Sigmoid colon (tissue), 7 donors: ENCODE measurements at places on chromosomes 3 and 15. TPM values are rescaled to one million over a fixed set of nuclear protein-coding genes. Genes with fewer than 3 reads are reported as not detected.

Gene IFT57
- 49.6 TPM for total RNA-seq

Gene PP2D1
- not detected for total RNA-seq

Gene HIGD2B
- not detected for total RNA-seq

Gene COL6A5
- total RNA-seq = not detected

DNA sequence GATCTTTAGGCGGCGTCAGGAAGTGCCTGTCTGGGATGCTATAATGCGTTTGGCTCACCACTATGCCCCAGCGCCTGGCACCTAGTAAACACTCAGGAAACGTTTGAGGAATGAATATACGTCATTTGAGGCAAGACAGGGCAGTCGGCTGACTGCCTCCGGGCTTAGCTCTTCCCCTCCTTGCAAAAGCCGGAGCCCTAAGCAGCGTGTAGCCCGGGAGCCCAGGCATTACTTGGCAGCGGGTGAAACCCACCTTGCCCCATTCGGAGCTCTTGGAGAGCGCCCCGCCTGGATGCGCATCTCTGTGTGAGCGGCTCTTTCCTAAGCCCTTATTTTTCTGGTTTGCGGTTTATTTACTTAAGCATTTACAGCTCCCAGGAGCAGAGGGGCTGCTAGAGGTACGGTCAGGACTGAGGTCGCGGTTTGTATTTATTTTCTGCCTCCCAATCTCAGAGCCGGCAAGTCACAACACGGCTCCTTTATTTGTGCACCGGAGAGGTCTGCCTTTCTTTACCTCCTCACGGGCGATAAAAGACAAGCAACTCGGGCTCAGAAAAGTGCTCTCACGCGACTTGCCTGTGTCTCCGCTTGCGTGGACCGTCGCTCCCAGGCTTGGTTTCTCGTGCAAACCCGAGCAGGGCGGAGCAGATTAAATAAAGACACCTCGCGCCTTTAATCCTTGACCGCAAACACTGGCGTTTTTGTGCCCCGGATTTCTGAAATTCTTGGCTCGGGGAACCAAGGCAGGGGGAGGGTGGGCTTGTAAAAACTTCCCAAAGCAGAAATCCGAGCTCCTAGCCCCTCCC lies 737 bp upstream of the ITPR1 start:
- H3K27ac ChIP-seq = peak overlapping the region; percentile 96
- peak; percentile 86 for DNase-seq
- no peaks in the 10 kb centered on the region for H3K36me3 ChIP-seq
- peak overlapping the region; percentile 85 for H3K4me3 ChIP-seq
- peaks cover 43% of the 10 kb centered on the region for H3K4me1 ChIP-seq

DNA sequence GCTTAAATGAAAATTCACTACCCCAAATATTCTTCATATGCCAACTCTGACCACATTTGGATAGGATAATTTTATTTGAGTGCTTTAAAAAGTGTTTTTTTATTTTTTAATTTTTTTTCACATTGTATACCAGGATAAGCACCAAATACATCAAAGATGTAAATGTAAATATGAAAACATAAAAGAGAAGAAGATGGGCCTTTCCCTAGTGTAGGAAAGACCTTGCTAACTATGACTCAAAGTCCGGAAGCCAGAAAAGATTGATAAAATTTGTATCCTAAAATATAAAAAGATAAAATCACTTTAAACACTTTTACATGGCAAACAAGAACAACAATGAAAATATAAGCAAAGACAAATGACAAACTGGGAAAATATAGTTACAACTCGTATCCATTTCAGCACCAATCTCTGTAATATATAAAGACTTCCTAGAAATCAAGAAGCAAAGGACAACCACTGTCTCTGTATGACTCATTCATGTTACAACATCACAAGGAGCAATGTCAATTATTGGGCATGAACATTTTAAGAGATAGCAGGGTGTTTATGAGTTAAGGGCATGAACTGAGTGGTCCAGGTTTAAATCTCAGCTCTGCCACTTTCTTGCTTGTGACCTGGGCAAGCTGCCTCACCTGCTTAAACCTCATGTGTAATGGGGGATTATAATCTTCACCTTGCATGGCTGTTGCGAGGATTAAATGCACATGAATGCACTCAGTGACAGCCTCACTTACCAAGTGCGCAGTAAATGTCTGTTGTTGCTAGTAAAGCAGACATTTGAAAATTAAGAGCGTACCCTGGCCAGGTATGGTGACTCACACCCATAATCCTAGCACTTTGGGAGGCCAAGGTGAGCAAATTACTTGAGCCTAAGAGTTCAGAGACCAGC lies 25.3 kb upstream of the ARHGEF3 start:
- H3K27ac ChIP-seq = no peak overlapping the region
- no peak for DNase-seq
- no peak overlapping the region for H3K4me3 ChIP-seq
- no peaks in the 10 kb centered on the region for H3K27me3 ChIP-seq
- no peaks in the 10 kb centered on the region for H3K36me3 ChIP-seq

DNA sequence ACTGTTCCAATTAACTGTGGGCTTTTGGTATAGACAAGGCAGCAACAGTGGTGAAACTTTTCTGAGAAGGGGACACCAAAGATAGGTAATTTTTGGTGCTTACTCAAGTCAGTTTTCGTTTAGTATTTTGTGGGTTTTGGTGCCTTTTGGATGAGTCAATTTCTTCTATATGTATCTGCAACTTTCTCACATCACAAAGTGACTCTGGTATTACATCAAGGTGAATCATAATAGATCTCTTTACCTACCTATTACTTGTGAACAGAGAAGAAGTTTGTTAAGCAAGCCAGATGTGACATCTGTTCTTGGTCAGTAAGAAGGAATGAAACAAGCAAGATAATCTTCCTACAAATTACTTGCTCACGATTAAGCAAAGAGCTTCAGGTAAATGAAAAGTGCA lies 732.4 kb upstream of the DPPA4 start:
- DNase-seq = no peak
- no peak overlapping the region for H3K27ac ChIP-seq
- peaks cover 4% of the 10 kb centered on the region for H3K4me1 ChIP-seq
- H3K27me3 ChIP-seq = no peaks in the 10 kb centered on the region
- H3K36me3 ChIP-seq = no peaks in the 10 kb centered on the region

GRCh38 chr15:43531018-43531670 lies 13.7 kb downstream of the MAP1A start:
- DNase-seq = peak; percentile 60
- H3K27ac ChIP-seq = peak overlapping the region; percentile 48
- H3K4me3 ChIP-seq = no peak overlapping the region
- no peaks in the 10 kb centered on the region for H3K27me3 ChIP-seq
- H3K36me3 ChIP-seq = no peaks in the 10 kb centered on the region

DNA sequence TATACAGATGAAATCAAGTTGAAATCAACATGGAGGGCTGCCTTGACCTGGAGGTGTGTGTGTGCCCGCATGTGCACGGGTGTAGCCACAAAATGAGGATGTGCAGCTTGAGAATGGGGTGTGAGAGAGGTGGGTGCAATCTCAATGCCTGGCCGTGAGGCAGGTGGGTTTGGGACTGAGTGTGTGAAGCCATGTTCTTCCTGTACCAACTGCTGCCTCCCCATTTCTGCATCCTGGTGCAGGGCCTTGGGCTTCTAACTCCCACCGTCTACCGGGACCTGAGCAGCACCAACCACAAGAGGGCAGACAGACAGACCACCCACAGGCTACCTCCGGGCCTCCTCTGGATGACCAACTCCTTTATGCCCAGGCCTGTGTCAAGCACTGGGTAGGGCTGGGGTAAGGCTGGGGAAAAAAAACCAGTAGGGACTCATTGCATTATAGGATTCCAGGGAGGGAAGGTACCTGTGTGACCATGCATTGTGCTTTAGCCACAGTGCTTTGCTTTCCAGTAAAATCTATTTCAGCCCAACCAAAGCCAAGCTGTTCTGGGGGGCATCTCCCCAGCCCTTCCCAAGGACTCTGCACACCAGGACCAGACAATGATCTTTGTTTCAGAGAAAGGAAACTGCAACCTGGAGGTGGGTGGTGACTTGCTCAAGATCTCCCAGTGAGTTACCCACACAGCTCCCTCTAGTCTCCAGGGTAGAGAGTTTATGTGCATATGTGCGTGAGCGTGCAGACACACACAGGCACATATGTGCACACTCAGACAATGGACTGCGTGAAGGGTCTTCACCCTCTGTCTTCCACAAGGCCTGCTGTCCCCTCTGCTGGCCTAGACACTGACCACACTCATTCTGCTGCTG lies 162.2 kb upstream of the TLE3 start:
- H3K27ac ChIP-seq = no peak overlapping the region
- H3K4me3 ChIP-seq = no peak overlapping the region
- H3K27me3 ChIP-seq = no peaks in the 10 kb centered on the region
- no peak for DNase-seq
- H3K4me1 ChIP-seq = peaks cover 38% of the 10 kb centered on the region

DNA sequence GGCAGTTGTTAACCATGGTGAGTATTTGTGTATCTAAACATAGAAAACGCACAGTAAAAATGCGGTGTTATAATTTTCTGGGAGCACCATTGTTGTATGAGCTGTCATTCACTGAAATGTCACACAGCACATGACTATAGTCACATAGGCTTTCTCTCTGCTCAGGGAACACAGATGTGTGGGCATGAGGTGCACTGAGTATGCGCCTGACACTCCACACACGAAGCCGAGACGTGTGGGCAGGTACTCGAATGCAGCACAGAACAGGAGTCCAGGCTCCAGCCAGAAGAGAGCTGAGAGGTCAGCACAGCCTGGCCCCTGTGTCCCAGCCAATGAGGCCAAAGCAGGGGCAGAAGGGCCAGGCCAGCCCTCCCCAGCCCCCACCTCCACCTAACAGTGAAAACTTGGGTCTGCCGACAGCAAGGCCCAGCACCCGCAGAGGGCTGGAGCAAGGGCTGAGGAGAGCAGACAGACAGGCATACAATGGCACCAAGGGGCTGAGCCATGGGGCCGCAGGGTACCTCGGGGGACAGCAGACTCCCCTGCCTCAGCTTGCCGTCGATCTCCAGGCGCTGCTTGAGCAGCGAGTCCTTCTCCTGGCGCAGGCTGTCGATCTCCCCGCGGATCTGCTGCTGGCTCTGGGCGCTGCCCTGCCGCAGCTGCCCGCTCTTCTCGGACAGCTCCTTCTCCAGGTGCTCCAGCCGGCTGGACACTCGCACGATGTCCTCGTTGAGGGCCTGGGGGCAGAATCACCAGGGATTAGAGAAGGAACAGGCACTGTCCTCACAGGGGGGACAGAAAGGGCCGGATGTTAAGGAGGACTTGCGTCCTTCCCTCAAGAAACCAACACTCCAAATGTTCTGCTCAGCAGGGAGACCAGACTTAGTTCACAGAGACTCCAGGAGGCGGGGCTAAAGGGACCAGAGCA lies 24.0 kb downstream of the KIF7 start:
- no peak overlapping the region for H3K4me3 ChIP-seq
- no peak overlapping the region for H3K27ac ChIP-seq
- no peaks in the 10 kb centered on the region for H3K27me3 ChIP-seq
- DNase-seq = no peak

DNA sequence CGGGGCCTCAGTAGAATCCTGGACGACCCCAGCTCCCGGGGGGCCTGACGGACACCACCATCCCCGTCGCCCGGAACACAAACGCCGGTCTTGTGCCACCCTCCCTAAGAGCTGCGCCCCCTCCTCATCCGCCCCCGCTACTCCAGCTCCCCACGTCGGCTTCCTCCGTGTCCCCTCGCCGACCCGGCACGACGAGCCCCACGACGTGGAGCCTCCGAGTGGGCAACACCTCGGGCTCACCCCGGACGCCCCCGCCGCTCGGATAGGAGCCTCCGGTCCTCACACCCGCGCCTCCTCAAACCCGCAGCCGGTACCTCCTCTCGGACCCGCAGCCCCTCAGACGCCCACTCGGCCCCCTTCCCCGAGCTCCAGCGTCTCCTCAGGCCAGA lies 525 bp downstream of the NPTN start:
- H3K27me3 ChIP-seq = no peaks in the 10 kb centered on the region
- H3K36me3 ChIP-seq = no peaks in the 10 kb centered on the region
- H3K4me3 ChIP-seq = peak overlapping the region; percentile 89

DNA sequence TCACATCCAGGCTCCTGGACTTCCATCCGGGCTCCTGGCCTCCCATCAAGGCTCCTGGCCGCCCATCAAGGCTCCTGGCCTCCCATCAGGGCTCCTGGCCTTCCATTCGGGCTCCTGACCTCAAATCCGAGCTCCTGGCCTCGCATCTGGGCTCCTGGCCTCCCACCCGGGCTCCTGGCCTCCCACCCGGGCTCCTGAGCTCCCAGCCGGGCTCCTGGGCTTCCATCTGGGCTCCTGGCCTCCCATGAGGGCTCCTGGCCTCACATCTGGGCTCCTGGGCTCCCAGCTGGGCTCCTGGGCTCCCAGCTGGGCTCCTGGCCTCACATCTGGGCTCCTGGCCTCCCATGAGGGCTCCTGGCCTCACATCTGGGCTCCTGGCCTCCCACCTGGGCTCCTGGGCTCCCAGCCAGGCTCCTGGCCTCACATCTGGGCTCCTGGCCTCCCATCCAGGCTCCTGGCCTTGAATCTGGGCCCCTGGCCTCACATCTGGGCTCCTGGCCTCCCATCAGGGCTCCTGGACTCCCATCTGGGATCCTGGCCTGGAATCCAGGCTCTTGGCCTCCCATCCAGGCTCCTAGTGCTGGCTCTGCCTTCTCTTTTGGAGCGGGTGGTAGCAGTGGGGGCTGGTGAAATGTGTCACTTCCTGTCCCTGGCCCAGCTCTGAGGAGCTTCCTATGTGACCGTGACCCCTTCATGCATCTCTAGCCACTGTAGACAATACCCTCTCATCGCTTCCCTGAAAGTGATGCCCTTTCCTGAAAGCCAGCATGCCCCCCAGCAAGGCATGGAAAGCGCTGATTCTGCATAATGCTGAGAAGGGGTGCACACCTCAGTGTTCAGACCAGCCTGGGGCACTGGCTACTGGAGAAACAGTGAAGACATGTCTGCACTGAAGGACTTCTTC lies 62.7 kb upstream of the BLM start:
- H3K4me3 ChIP-seq = no peak overlapping the region
- DNase-seq = no peak
- H3K27ac ChIP-seq = no peak overlapping the region
- H3K27me3 ChIP-seq = no peaks in the 10 kb centered on the region
- H3K4me1 ChIP-seq = no peaks in the 10 kb centered on the region

- no peaks in the 10 kb centered on the region for H3K36me3 ChIP-seq
- no peaks in the 10 kb centered on the region for H3K27me3 ChIP-seq
Observed at GRCh38 chr15:99564221-99565048, 1.3 kb upstream of the MEF2A start.

DNA sequence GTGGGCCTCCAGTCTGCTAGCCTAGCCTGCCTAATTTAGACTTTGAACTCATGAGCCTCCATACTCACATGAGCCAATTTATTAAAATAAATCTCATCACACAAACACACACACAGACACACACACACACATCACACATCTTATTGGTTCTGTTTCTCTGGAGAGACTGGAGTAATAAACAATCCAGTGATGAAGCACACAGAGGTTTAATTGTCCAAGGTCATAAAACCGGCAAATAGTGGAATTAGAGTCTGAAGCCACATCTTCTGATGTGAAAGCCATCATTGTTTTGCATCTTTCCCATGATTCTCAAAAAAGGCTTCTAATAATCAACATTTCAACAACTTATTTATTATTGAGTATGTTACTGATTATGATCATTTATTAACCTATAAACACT lies 249.4 kb upstream of the KCNH8 start:
- no peak overlapping the region for H3K4me3 ChIP-seq
- no peak overlapping the region for H3K27ac ChIP-seq
- peaks cover 9% of the 10 kb centered on the region for H3K4me1 ChIP-seq
- no peak for DNase-seq
- H3K27me3 ChIP-seq = no peaks in the 10 kb centered on the region
